ENCODE measurements at places on chromosomes 11 and 22.

DNA sequence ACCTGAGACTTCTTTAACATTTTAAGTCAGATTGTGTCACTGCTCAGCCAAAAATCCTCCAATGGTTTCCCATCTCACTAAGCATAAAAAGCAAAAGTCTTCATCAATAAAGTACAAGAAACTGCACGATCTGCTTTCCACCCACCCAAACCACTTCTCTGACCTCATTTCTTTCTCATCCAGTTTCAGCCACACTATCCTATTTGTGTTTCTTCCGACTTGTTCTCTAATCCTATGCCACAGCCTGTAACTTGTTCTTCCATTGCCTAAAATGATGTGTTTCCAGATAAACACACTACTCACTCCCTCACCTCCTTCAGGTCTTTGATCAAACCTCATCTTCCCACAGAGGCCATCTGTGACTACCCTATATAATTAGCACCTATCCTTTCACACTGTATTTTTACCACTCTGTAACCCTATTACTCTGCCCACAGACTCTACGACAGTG is 28.4 kb downstream of the ARHGAP32 start:
- DNase-seq: no peak

DNA sequence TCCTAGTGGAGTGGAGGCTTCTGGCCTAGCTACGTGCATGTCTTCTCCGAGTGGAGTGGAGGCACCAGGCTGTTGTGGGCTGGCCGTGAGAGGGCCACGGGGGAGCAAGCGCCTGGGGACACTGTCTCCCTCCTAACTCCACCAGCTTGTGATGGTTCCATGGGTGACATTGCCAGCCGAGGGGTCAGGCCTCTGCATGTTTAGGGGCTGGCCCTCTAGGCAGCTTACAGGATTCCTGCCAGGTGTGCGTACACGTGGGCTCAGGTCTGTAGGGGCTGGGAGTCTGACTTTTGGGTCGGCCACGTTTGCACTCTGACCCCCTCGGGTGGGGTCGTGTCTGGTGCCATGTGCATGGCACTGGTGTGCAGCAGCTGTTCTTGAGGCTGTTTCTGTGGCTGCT is 31.6 kb downstream of the TBC1D22A start:
- no peak for DNase-seq

DNA sequence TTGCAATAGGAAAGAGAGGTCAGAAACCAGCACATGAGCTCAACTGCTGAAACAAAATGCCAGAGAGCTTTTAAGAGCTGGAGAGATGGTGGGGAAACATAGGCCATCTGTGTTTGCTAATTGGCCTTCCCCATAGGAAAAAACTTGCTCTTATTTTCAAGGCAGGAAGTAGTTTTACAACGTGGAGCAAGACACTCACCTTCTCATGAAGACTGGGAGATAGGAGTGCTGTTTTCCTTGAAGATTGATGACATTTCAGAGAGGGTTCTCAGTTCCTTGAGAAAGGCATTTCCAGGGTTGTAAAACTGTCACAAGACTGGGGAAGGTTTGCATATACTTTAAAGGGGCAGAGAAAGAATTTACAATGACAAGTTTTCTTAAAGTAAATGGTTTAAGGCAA is 586.3 kb upstream of the RAG2 start:
- no peak for DNase-seq

DNA sequence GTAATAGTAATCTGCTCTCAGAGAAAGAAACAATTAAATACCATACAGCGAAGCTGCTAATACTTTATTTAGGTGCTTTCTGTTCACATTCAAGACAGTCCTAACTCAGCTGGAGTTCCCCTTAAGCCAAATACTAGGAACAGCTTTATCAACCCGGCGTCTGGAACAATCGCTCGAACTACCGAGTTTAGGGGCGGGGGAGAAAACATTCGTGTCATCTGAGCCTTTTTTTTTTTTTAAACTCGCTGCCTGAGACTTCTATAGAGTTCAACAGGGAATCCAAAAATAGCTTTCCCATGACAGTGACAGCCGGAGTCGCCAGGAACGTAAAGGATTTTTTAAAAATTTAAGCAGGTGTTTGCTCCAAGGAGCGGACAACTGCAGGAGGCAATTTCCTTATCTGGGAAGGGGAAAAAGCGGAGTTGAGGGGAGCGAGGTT is 852 bp downstream of the TRAF6 start:
- DNase-seq: peak; percentile 12

- no peak for DNase-seq
Observed at GRCh38 chr11:133582326-133582725, 50.0 kb upstream of the OPCML start.

DNA sequence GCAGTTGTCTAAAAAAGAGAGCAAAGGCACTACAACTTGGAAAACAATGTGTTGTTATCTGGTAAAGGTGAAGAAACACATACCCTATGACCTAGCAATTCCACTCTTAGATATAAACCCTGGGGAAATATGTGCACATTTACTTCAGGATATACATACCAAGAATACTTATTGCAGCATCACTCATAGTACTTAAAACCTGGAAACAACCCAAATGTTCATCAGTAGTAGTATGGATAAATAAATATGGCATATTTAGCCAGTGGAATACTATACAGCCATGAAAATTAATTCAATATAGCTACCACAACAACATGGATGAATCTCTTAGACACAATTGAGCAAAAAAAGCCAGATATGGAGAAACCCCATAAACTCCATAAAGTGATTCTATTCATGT is 26.1 kb upstream of the MICAL2 start:
- no peak for DNase-seq

DNA sequence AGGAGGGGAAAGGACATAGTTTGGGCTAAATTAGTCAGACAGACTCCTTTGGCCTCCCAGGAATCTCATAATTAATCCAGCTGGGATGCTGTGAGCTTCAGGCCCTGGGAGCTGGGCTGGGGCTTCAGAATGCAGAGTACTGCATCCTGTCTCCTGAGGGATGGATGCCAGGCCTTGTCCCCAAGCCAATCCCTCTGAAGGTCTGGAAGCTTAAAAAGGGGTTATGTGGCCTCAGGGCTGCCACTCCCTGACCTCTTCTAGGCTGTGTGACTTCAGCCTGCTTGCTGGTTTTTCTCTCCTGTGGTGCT is 6.9 kb upstream of the LRRC32 start:
- DNase-seq: no peak

DNA sequence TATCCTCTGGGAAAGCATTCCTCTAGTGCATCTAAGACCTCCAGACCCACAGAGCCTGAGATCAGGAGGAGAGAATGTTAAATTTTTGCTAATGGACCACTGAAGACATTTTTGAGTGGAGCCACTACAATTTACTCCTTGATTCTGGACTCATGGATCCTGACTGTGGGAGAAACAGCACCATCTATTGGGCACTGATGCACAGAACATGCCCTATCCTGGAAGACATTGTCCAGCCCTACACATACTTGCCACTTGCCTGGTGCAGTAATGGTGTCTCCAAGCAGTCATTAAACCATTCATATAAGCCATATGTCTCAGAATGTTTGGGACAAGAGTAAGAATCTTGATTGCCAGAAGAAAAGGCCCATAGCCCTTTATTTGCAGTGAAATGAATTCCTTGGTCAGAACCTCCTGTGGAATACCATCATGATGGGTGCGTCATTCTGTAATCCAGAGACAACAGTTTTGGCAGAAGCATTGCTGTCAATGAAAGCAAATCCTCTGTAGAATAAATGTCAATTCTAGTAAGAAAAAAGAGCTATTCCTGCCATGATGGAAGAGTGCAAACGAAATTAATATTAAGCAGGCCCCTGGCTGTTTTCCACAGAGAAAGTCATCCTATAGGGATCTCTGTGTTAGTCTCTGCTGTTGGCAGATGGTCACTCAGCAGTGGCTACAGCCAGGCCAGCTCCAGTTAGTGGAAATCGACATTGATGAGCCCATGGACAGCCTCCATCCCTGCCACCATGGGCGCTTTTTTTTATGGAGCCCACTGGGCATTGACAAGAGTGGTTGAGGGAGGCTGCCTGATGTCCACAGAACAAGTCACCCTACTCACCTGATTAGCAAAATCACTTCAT is 43.5 kb downstream of the GGTLC2 start:
- no peak for DNase-seq

GRCh38 chr11:32034149-32034548 is 56.7 kb upstream of the RCN1 start:
- no peak for DNase-seq

GRCh38 chr11:8257003-8257664 is 6.5 kb downstream of the LMO1 start:
- no peak for DNase-seq

GRCh38 chr11:74870485-74870884 is 78.4 kb downstream of the XRRA1 start:
- DNase-seq: no peak

DNA sequence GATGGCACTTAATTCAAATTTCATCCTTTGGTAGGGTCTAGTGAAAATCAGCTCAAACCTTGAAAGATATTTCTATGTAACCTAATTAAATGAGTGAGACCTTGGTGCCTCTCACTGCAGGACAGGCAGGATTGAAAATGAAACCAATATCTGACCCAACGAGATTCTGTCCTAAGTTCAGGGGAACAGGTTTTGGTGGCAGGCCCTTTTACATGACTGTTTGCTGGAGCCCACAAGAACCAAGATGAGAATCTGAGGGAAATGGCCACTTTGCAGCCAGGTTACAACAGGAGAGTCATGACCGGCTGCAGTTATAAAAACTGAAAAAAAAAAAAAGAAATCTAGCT is 130.2 kb downstream of the TRIM44 start:
- DNase-seq: no peak

GRCh38 chr22:46330426-46330825 is 5.1 kb upstream of the TRMU start:
- DNase-seq: no peak

- no peak for DNase-seq
Observed at GRCh38 chr11:17506314-17506713, 29.7 kb upstream of the ABCC8 start.

DNA sequence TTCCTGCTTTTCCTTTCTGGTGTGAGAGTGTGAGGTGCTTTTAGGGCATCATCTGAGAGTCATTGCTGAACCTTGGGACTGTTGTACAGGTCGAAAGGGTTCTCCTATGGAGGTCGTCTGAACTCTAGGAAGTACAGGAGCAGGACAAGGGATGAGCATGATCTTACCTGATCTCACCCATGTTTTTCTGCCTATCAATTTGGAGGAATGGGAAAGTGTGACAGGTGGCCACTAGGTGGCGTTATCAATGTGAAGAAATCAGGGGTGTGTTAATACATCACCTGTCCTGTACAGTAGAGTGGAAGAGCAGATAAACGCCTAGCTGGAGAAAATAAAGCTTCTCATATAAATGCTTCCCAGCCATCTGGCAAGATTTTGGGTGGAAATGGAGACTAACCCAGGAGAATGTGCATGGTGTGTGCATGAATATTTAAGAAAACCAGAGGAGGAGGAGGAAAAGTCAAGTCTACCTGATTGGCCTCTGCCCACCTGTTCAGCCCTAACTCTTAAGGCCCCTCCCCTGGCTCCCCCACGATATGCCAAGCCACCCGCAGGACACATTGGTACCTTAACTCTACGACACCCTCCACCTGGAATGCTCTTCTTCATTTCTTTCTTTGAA is 72.0 kb upstream of the NARS2 start:
- DNase-seq: peak; percentile 26

DNA sequence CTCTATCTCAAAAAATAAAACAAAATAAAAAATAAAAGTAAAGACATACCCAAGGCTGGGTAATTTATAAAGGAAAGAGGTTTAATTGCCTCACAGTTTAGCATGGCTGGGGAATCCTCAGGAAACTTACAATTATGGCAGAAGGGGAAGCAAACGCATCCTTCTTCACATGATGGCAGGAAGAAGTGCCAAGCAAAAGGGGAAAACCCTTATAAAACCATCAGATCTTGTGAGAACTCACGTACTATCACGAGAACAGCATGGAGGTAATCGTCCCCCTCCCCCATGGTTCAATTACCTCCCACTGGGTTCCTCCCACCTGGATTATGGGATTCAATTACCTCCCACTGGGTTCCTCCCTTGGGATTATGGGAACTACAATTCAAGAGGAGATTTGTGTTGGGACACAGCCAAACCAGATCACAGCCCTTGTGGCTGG is 8.3 kb upstream of the SSTR3 start:
- no peak for DNase-seq

DNA sequence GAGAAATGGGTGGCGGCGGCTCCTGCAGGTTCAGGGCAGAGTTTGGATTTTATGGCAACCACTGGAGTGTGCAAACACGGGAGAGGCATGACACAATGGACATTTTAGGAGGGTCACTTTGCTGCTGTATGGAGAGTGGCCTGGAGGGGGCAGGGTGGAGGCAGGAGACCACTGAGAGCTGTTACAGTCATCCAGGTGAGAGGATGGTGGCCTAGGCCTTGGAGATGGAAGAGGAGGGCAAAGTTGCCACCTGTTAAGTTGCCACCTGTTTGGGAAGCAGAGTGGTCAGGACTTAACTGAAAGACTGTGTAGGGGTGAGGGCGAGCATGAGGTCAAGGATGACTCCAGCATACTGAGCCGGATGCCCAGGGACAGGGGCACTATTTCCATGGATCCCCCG is 2.3 kb upstream of the RAD9A start:
- no peak for DNase-seq

DNA sequence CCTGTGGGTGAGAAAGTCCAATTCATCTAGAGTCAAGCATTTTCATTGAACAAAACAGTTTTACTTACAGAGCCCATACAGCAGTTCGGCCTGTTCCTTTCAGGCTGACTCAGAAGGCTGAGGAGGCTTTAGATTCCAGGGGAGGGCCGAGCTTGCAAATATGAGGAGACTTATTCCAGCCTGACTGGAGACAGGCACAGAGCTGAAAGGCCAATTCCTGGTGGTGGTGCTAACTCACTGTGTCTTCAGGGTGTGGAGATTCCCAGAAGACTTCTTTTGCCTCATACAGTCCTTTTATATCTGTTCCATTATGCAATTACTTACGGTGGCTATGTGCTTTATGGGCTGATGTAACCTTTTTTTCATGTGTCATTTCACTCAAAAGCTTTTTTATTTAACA is at the start of gene OR51E2:
Gene OR51E2 (minus strand): TSS at position 269 of the 400 bp plus-strand sequence. CDS start 15,142 bp downstream, outside the sequence.
- no peak for DNase-seq

- no peak for DNase-seq
Observed at GRCh38 chr11:84780689-84781293, 846.4 kb downstream of the DLG2 start.

DNA sequence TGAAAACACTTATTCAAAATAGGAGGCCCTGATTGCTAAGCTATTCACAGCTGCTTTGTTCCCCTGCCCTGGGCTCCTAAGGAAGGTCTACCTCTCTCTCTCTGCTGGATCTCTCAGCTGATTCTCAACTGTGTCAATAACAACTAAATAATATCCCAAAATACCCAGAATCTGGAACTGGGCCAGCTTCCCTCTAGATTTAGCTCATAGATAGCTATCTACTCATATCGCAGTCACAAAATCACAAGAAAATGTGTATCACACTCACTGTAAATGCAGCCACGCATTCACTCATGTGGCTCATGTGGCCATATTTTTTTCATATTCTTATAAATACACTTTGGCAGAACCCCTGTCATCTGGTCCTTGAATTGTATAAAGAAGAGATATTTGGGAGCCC is 555.1 kb downstream of the OPCML start:
- DNase-seq: no peak

- no peak for DNase-seq
Observed at GRCh38 chr11:31509051-31509428, 382 bp downstream of the IMMP1L start.

- DNase-seq: no peak
Observed at GRCh38 chr22:44524806-44525205, 26.8 kb upstream of the RTL6 start.
